Stimulated activated CD8-positive, alpha-beta memory T cell treated with anti-CD3 and anti-CD28 coated beads, Interleukin-4, amount 100 ng/mL, for 1 hour (primary cell): ENCODE measurements at places on chromosomes 16 and 17.

GRCh38 chr17:76122431-76123190 lies 18.4 kb downstream of the FOXJ1 start:
- no peak for DNase-seq

DNA sequence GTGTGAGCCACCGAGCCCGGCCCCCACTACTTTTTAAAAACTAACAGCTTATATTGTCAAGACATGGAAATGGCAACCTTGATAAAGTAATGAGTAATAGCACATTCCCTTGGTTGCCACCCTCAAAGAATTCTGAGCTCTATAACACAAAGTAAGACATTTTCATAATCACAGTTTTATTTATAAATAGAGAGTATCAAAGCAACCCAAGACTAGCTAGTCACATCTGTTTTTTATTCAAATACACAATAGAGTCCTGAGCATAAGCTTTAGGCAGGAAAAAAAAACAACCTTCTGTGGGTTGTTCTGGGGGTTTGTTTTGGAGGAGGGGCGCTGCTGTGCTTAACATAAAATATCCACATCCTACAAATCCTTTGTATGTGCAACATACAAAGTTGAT lies 68.7 kb downstream of the CEP95 start:
- no peak for DNase-seq

DNA sequence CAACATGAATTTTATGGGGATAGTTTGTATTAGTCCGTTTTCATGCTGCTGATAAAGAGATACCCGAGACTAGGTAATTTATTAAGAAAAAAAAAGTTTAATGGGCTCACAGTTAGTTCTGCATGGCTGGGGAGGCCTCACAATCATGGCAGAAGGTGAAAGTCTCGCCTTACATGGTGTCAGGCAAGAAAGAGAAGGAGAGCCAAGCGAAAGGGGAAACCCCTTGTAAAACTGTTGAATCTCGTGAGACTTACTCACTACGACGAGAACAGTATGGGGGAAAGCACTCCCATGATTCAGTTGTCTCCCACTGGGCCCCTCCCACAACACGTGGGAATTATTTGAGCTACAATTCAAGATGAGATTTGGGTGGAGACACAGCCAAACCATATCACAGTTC lies 181.5 kb downstream of the PRKCA start:
- no peak for DNase-seq

- DNase-seq, result no peak
These were observed 31.7 kb downstream of the ADCY7 start for GRCh38 chr16:50298075-50298460.

DNA sequence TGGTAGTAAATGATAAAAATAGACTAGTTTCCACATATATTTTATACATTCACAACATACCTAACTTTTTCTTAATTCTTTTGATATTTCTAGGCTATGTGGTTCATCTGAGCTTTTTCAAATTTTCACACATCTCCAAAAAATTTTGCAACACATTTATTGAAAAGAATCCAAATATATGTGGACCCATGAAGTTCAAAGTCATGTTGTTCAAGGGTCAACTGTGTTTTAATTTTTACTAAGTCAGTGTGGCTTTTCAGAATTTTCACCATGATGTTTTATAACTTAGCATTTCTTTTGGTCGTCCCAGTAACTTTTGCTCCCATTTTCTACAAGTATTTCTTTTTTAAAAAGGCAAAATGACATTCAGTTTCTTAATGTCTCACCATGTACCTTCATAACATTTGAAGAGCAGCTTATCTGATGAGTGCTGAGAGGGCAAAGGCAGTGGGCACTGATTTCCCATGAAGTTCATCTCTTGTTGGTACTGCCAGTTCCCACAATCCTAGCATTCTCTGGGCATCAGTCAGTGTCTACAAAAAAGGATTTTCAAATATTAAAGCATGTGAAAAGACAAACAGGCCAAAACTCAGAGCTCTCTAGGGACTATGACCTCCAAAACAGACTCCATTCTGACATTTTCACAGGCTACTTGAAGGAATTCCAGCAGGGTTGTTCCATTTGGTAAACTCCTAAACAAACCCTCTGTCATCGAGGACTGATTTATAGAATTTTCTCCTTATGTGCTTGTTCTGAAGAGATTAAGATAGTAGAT lies 80.3 kb downstream of the MRTFB start:
- no peak for DNase-seq

GRCh38 chr17:72603420-72604242 lies 482.8 kb downstream of the SOX9 start:
- no peak for DNase-seq

DNA sequence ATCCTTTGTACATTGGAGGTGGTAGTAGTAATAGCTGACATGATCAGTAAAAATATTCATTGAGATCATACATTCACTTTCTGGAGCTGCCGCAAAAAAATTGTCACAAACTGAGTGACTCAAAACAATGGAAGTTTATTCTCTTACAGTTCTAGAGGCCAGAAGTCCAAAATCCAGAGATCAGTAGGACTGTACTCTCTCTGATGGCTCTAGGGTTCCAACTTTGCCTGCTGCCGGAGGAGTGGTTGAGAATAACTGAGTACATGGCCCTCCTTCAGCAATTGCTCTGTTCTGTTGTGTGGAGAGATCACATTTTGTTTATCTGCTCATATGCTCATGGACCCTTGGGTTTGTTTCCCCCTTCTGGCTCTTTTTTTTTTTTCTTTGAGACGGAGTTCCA lies 23.5 kb downstream of the ABAT start:
- DNase-seq, result no peak

DNA sequence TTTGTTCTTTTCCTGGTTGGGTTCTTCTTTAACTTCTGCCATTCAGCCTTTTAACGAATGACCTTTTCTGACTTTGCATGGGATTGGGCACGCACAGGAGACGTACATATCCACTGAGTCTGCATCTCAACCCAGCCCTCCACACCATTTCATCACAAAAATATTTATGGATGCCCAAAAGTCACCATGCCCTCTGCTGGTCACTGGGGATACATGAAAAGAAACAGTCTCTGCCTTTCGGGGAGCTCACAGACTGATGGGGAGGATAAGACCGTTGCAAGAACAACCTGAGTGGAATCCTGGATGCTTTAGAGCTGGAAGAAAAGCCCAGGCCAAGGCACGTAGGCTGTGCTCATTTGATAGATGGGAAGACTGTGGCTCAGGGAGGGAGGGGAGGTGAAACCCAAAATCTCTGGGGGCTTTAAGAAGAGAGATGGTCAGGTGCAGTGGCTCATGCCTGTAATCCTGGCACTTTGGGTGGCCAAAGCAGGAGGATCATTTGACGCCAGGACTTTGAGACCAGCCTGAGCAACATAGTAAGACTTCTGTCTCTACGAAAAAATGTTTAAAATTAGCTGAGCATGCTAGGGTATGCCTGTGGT lies 7.9 kb upstream of the MT2A start:
- DNase-seq, result no peak
